Mucosa of descending colon (tissue), 3 donors: ENCODE measurements at places on chromosomes 4 and X. TPM values are rescaled to one million over a fixed set of nuclear protein-coding genes. Genes with fewer than 3 reads are reported as not detected.

Gene MAGT1
- 43.3 TPM for total RNA-seq

Gene PRR27
- total RNA-seq: not detected

Gene RNF212
- 2.3 TPM for total RNA-seq

Gene F8A1
- total RNA-seq: 45.8 TPM

Gene CLDN2
- total RNA-seq: 0.70 TPM

Gene ANK2
- 21.0 TPM for total RNA-seq

Gene SH3D19
- 97.5 TPM for total RNA-seq

Gene CXorf65
- not detected for total RNA-seq

Gene LEF1
- total RNA-seq: 2.2 TPM

Gene UCP1
- not detected for total RNA-seq

Gene DGKK
- total RNA-seq: not detected

Gene MAB21L2
- total RNA-seq: 9.4 TPM

Gene EGF
- 1.6 TPM for total RNA-seq

Gene RTL3
- not detected for total RNA-seq

Gene PDGFRA
- total RNA-seq: 110 TPM

Gene MAGEB2
- total RNA-seq: not detected

Gene TCEAL7
- 2.2 TPM for total RNA-seq
